ENCODE measurements at places on chromosomes 4 and X.

- DNase-seq: no peak
These were observed 31.5 kb downstream of the F8 start for GRCh38 chrX:154991039-154991438.

DNA sequence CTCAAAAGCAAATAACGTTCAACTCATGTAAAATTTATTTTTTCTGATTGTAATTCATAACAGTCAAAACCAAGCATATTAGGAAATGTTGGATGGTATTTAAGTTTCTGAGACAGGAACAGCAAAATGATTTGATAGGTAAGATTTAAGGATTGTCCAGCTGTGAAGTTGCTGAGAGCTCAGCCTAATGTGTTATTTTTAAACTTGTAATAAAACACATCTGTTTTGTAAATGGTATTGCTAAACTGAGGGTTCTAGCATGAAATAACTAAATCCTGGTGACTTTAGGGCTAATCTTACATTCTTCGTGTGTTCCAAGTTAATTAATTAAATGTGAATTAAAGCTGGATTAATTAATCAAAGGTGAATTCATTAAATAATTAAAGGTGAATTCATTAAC is 13.3 kb downstream of the TLR10 start:
- no peak for DNase-seq

GRCh38 chr4:137707626-137708025 is 175.3 kb upstream of the PCDH18 start:
- no peak for DNase-seq

DNA sequence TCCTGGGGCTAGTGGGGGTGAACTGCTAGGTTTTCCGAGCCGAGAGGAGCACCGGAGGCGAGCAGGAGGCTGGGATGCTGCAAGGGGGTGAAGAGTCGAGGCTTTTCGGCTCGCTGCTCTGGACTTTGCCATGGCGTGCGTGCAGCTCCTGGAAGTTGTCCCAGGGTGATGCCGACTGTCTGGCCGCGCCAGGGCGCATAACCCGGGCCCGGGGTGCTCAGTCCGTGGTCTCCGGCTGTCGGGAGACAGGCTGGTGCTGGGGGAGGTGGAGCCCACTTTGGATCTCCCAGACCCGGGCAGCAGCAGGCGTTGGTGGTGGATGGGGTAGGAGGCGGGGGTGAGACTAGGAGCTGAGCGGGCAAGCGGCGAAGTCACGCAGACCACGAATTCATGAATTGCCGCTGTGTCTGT is 793 bp downstream of the GRIA3 start:
- DNase-seq: no peak

DNA sequence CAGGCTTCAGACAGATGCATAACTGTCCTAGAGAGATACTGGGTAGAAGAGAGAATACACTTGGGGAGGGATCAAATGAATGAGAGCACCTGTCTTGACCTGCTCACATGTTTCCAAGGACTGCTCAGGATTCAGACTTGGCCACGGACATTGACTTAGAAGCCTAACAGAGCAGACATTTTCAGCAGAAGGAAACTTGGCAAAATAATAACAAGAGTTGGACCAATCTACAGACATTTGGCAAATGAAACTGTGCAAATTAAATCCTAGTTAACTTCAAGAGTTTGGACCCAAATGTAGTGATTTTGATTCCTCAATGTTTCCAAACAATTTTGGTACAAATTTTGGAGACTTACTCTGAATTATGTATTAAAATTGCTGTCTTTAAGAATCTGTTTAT is 223.9 kb downstream of the CAMK2D start:
- no peak for DNase-seq

- DNase-seq: no peak
These were observed 1137.0 kb downstream of the PCDH18 start for GRCh38 chr4:136395212-136395722.

DNA sequence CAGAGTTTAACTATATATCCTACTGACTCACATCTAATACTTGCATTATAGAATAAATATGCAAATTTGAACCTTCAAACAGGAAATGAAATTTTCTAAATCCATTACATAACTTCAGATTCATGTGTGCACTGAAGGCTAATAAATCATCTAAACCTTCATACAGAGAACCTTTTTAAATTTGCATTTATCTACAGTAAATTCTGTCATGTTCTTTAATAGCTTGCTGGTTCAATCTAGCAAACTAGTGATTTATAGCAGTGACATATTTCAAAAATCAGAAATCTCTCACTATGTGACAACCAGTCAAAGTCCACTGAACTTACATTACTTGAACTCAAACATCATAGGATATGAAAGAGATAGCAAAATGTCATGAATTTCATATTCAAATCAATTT is 65.1 kb downstream of the LRBA start:
- no peak for DNase-seq

- no peak for DNase-seq
These were observed 55.3 kb downstream of the AMOT start for GRCh38 chrX:112785344-112785743.

DNA sequence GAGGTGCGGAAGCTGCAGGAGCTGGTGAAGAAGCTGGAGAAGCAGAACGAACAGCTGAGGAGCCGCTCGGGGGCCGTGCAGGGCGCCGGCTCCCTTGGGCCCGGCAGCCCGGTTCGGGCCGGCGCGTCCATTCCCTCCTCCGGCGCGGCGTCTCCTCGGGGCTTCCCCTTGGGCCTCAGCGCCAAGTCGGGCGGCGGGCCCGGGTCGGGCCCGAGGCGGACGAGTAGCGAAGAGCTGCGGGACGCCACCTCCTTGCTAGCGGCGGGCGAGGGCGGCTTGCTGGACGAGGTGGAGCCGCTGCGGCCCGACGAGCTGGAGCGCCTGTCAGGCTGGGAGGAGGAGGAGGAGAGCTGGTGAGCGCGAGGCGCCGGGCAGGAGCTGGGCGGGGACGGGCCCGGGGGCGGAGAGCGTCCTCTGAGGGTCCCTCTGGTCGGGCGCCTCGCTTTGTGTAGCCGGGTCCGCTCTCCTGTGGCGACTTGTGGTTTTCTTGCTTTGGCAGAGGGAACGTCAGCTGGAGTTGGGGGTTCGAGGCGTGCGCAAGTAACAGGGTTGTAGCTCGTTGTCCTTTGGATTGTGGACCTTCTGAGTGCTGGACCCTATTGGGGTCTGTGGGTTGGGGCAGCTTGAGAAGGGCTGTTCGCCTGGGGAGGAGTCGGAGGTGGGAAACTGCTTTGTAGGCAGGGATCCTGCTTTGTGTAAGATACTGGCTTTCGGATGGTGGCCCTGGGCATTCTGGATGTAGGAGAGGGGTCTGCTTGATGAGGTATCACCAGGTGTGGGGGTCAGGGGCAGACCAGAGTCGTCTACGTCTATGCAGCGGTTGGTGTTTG is 662 bp downstream of the SLAIN2 start:
- peak; percentile 35 for DNase-seq

GRCh38 chr4:81814987-81815541 is 343.4 kb upstream of the RASGEF1B start:
- DNase-seq: no peak

DNA sequence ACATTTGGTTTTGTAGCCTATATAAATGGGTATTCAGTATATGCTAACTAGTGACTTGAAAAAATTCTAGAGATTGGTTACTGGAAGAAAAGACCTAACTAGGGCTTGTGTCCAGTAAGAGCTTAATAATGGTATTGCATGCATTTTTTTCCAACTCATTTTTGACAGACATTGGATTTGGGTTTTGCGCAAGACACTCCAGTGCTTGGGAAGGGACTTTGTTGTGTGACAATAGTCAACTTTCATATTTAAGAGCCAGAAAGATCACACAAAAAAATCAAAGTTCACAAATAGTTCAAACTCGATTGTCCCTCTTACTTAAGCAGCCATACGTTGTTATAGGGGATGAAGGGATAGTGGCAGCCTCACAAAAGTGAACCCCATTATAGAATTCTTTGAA is 1.2 kb upstream of the HSD17B11 start:
- DNase-seq: no peak

- DNase-seq: no peak
These were observed 146.4 kb upstream of the DCAF8L1 start for GRCh38 chrX:28127662-28128061.

- DNase-seq: no peak
These were observed 25.9 kb downstream of the COL25A1 start for GRCh38 chr4:109276482-109277095.

GRCh38 chr4:157221895-157222770 is 1.6 kb downstream of the GRIA2 start:
- no peak for DNase-seq

DNA sequence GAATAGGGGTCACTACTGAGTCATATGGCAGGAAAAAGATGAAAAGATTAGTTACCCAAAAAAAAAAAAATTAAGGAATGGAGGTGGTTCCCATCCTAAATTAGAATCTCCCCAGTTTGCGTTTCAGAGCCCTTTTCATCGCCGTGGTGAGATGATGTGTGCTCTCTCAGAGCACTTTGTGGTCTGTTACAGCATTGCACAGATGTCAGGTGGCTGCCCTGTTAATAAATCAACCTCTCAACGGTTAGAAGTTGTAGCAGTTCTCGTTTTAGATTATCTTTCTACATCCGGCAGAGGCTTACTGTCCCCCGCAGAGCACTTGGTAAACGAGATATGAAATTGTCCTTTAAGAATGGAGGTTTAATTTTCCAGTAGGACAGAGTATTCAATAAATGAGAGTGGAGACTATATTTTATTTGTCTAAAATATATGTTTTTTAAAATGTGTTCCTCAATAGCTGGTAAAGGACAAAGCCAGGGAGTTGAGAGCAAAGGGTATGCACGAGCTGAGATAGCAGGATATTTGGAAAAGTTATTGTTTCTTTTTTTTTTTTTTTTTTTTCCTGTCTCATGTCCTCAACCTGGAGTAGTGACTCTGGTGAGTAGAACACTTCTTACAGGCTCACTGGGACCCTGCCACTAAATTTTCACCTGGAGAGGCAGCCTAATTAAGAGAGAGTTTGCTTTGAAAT is 26.9 kb downstream of the AFF1 start:
- no peak for DNase-seq

DNA sequence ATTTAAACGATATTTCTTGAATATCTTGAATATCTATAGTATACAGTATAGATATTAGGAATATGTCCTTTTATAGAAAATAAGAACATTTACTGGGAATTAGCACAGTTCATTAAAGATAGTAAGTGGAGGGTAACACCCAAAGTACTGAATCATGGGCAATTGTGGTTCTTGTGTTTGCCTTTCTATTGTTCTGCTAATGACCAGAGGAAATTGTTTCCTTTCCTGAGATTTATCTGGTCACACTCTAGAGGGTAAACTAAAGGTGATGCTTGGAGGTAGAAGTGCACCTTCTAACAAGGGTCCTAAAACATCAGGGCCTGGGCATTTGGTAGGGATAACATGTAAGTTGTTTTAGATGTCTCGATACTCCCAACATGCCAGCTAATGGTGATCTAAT is 241.3 kb upstream of the SFRP2 start:
- DNase-seq: no peak

DNA sequence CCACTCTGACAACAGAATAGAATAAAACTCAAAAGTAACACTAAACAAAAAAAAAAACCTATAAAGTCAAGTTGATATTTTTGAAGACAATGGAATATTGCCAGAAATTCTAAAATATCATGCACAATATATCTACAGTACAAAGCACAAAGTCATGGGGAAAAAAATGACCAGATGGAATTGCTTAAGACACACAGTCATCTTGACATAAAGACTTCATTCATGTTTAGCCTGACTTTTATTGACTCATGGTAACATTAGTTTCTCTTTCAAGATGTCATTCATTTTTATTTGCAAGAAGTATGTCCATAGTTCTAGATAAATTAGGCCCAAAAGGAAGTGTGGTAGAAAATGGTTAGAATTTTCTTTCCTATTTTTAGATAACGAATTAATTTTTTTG is 259.1 kb downstream of the CAMK2D start:
- DNase-seq: no peak

DNA sequence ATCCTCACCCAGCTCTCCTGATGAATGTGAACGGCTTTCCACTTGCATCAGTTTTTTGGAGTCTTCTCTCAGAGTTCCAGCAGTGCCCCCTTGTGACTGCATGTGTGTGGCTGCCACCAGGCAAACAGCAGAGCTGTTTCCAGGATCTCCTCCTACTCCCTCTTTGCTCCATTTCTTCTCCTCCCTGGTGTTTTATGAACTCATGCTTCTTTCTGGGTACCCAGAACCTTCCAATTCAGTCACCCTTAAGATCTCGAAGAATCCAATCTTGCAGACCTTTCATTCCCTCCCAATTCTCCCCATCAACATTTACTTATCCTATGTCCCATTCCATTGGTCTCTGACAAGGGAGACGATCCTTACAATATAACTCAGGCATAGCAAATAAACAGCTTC is 6.8 kb upstream of the TCEANC start:
- DNase-seq: no peak

DNA sequence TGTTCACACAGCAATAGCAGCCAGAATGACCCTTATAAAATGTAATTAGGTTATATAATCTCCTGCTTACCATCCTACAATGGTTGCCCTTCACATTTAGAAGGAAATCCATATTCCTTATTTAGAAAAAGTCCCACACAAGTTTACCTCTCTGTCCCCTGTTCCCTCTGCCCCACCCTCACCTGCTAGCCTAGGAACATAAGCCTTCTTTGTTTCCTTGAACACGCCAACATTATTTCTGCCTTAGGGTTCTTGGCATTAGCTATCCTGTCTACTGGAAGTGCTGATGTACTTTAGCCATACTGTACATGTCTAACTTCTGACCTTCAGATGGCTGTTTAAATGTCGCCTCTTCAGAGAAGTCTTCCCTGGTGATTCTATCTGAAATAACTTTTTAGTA is 28.4 kb upstream of the USP53 start:
- DNase-seq: no peak

GRCh38 chr4:172983014-172983413 is 185.6 kb upstream of the GALNT7 start:
- DNase-seq: no peak

- DNase-seq: no peak
These were observed 111.1 kb downstream of the HMX1 start for GRCh38 chr4:8760561-8760960.

DNA sequence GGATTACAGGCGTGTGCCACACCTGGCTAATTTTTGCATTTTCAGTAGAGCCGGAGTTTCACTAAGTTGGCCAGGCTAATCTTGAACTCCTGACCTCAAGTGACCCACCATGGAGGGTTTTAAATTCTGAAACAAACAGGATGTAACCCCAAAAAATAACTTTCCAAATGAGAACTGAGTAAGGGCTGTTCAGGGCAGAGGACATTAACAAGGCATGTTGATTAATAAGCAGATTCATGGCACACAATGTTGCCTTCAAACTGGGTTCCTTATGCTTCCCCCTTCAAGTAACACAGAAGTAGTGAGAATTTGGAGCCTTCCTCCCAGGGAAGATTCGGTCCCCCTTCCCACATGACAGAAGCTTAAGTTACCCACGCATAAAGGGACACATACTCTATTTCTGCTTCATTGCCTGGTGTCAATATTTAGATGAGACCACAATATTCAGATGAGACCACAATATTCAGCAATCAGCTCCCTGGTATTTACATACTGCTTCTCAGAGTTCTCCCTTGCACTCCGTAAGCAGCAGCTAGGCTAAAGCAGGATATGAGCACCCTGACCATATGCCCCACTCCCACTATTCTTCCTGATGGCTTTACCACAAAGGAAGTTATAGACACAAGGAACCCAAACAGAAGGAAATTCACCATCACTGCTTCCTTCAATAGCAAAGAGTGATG is 21.4 kb downstream of the GRSF1 start:
- DNase-seq: no peak
